ENCODE measurements at places on chromosomes 4 and X.

GRCh38 chr4:177008836-177009501, 216.2 kb upstream of the VEGFC start:
- DNase-seq, result no peak

GRCh38 chr4:170259631-170260153, 169.9 kb upstream of the AADAT start:
- DNase-seq, result no peak

- no peak for DNase-seq
Measured at GRCh38 chr4:61985426-61985825, 785.3 kb downstream of the ADGRL3 start.

DNA sequence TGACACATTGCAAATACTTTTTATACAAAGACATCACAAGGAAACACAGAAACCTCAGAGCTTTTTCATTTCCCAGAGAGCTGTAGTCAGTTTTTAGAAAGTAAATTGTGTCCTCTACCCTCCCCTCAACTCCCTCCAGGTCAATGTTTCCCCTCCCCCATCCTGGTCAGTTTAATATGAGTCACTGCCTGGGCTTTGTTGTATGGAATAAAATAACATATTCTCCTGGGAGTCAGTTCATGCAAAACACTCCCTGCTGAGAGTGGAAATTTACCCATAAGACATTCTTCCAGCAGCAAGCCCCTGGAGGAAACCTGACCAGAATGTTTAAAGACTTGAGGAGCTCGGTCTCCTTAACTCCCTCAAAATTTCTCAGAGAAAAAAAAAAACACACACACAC, 270.1 kb upstream of the LDB2 start:
- DNase-seq, result no peak

DNA sequence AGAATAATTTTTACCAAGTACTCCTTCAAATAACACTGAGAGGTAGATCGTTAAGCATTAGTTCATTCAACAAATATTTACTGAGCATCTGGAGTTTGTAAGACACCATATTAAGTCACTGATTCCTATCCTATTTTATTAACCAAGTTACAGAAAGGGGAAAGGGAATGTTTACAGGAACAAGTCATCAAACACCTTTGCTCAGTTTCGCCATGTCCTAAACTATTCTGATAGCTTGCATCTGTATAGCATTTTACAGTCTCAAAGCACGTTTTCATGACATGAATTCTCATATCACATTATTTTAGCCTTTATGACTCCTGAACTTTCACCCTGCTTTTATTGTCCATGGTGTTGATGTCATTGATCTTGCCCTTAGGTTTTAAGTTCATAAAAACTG, 89.2 kb downstream of the AREG start:
- DNase-seq, result no peak

DNA sequence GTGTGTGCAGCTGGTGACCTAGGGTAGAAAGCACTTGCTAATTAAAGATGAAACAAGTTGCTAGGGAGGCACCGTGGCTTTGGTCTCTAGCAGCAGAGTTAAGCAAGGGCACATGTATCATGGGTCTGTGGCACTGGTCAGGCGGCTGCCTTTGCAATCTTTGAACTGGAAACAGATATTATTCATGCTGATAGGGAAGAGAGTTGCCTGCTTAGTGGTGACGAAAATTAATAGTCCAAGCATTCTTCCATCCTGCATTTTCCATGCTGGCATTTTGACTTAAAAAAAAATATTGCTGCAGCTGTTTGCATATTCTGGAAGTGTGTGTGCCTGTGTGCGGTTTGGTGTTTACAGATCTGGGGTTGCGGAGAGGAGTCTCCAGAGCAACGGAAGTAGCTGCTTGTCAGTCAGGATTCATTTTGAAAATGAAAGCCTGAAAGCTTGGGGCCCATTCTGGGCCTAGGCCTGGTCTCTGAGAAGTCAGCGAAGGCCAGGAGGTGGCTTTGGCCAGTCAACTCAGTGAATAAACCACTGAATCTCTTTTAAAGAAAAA, 2.3 kb upstream of the SOWAHD start:
- no peak for DNase-seq

GRCh38 chr4:54879576-54879975, 221.8 kb downstream of the KIT start:
- DNase-seq, result no peak

GRCh38 chrX:8042304-8042703, 115.1 kb upstream of the PNPLA4 start:
- no peak for DNase-seq
